ENCODE measurements at places on chromosomes 5 and 9. TPM values are rescaled to one million over a fixed set of nuclear protein-coding genes. Genes with fewer than 3 reads are reported as not detected.

The ACSL6 gene
- total RNA-seq: not detected

The NR5A1 gene
- not detected for total RNA-seq

The FGF1 gene
- 2.6 TPM for total RNA-seq

The ZNG1C gene
- 17.3 TPM for total RNA-seq

The SCGB3A2 gene
- total RNA-seq: not detected

The GHR gene
- 3.5 TPM for total RNA-seq

The PCDHB6 gene
- total RNA-seq: not detected

The PLAC8L1 gene
- total RNA-seq: not detected

The SET gene
- 552 TPM for total RNA-seq

The GFI1B gene
- total RNA-seq: not detected

The CYSRT1 gene
- 0.44 TPM for total RNA-seq

The FBP2 gene
- total RNA-seq: not detected

The ABHD17B gene
- 23.9 TPM for total RNA-seq

The CCL19 gene
- not detected for total RNA-seq

The SLC2A8 gene
- total RNA-seq: 15.7 TPM

The HCN1 gene
- not detected for total RNA-seq

The ADAMTS19 gene
- 0.73 TPM for total RNA-seq

The IFNA2 gene
- not detected for total RNA-seq

The PSD2 gene
- total RNA-seq: 0.17 TPM

The FREM1 gene
- 0.17 TPM for total RNA-seq

The IGFBPL1 gene
- total RNA-seq: not detected

The UBAP2 gene
- 19.6 TPM for total RNA-seq

The SMIM23 gene
- not detected for total RNA-seq

The SPOCK1 gene
- 36.1 TPM for total RNA-seq

The TNC gene
- 85.3 TPM for total RNA-seq

The CD72 gene
- 2.0 TPM for total RNA-seq

The ST8SIA4 gene
- total RNA-seq: 0.29 TPM

The FABP6 gene
- total RNA-seq: not detected

The PCDHB10 gene
- total RNA-seq: 0.66 TPM

The FAM169A gene
- total RNA-seq: 0.17 TPM

The SHC3 gene
- 61.4 TPM for total RNA-seq

The PCDHA4 gene
- 0.29 TPM for total RNA-seq

The PRELID1 gene
- 136 TPM for total RNA-seq

The OTULINL gene
- 0.17 TPM for total RNA-seq

The PCYOX1L gene
- 5.2 TPM for total RNA-seq
